Pericardium fibroblast (primary cell): ENCODE measurements at places on chromosomes 13 and 19. TPM values are rescaled to one million over a fixed set of nuclear protein-coding genes. Genes with fewer than 3 reads are reported as not detected.

The ZNF66 gene
- 1.4 and 3.7 TPM in 2 replicates for total RNA-seq

The MISP3 gene
- total RNA-seq, result 0.35 and 1.2 TPM in 2 replicates

The KCNRG gene
- 0.09 and 0.70 TPM in 2 replicates for total RNA-seq

The C19orf85 gene
- not detected in 2 replicates for total RNA-seq

The PLIN4 gene
- 0.47 and 3.7 TPM in 2 replicates for total RNA-seq

The ZNF835 gene
- 0.93 and 2.6 TPM in 2 replicates for total RNA-seq

The FUT2 gene
- not detected in 2 replicates for total RNA-seq

The UBE2L5 gene
- not detected in 2 replicates for total RNA-seq

The CPB2 gene
- total RNA-seq, result not detected in 2 replicates

The ANGPTL8 gene
- total RNA-seq, result 0.43 TPM in 1 of 2 replicates, not detected in the other

The IL12RB1 gene
- not detected in 2 replicates for total RNA-seq

The CGB1 gene
- not detected in 2 replicates for total RNA-seq

The ABHD13 gene
- 6.7 and 7.7 TPM in 2 replicates for total RNA-seq

The MLLT1 gene
- 27.8 and 40.6 TPM in 2 replicates for total RNA-seq

The SSBP4 gene
- total RNA-seq, result 159 and 208 TPM in 2 replicates

The ZNF208 gene
- 0.70 TPM in 1 of 2 replicates, not detected in the other for total RNA-seq

The GJA3 gene
- 0.12 and 0.34 TPM in 2 replicates for total RNA-seq
